CD4-positive, alpha-beta T cell treated with Interleukin-21 for 1 hour (primary cell): ENCODE measurements at places on chromosomes 5 and 9.

DNA sequence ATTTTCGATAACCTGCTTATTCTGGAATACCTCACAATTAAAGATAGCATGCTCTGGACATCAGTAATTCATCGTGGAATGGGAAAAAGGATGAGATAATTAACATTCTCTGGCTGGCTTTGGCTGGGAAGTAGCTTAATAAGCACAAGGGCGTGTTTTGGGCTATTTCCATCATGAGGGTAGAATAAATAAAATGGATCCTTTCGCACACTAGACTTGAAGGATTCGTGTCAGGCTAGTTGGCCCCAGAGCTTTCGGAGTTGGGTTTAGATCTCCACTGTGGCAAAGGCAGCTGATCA is 151.2 kb upstream of the ADRA1B start:
- DNase-seq = no peak

DNA sequence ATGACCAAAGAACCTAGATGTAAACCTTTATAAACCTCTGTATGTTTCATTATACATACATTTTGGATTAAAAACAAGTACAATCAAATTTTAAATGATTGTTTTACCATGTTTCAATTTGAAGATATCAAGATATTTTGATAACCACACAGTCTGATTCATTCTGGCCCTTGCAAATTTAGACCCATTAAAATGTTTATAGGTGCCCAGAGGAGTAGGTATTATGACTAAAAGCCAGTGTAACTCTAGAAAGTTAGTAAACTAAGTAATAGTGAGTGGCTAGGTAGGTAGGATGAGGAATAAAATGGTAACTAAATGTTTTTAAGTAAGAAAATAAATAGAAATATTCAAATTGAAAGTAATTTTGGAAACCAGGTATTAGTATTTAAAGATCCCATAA is 165.5 kb downstream of the PBX3 start:
- no peak for DNase-seq

GRCh38 chr9:73200694-73201452 is 49.2 kb downstream of the ANXA1 start:
- DNase-seq = peak; percentile 18

- no peak for DNase-seq
These were observed 16.0 kb upstream of the SLC9A3 start for GRCh38 chr5:540071-540905.

GRCh38 chr5:170238456-170239196 is 5.8 kb downstream of the C5orf58 start:
- DNase-seq = no peak

- peak; percentile 81 for DNase-seq
These were observed 46.6 kb upstream of the IPPK start for GRCh38 chr9:92716557-92716956.

GRCh38 chr5:6465831-6466790 is 17.5 kb downstream of the UBE2QL1 start:
- no peak for DNase-seq

GRCh38 chr5:87899721-87900131 is 368.9 kb downstream of the TMEM161B start:
- no peak for DNase-seq

DNA sequence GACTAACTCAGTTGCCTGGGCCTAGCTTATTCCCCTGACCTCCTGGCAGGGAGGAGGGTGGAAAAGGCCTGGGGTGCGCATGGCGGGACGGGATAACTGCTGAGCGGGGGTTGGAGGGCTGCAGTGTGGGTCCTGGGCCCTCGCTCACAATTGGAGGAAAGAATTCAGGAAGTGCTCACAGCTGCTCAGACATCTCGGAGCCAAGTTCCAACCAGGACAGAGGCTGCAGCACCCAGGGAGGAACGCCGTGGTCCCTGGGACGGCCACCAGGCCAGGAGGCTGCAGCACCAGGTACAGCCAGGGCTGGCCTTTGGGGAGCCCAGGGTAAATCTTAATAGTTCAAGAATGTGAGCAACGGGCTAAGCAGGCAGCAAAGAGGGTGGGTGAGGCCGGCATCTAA is at the start of gene SPAAR:
SPAAR (plus strand) TSS at position 217 of the 400 bp plus-strand sequence. CDS start 974 bp downstream, outside the sequence.
- DNase-seq = no peak

DNA sequence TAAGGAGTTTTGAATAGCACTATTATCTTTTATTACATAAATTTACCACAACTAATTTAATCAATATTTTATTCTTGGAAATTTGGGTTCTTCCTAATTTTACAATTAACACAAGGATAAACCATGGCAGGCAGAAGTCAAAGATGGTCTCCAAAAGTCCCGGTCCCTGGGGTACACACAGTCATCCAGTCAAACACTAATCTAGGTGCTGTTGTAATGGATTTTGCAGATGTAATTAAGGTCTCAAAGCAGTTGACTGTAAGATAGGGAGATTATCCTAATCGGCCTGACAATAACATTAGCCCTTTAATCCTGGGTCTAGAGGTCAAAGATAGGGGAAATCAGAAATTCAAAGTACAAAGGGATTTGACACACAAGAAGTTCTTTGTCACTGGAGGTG is 57.5 kb upstream of the HTR1A start:
- DNase-seq = no peak

GRCh38 chr5:127085371-127085770 is 12.1 kb upstream of the C5orf63 start:
- no peak for DNase-seq

- no peak for DNase-seq
These were observed 438 bp upstream of the LAMC3 start for GRCh38 chr9:131008563-131008908.

GRCh38 chr5:115579747-115580173 is 22.5 kb downstream of the TICAM2 start:
- no peak for DNase-seq

GRCh38 chr9:133109931-133110650 is 10.9 kb downstream of the RALGDS start:
- DNase-seq = no peak

DNA sequence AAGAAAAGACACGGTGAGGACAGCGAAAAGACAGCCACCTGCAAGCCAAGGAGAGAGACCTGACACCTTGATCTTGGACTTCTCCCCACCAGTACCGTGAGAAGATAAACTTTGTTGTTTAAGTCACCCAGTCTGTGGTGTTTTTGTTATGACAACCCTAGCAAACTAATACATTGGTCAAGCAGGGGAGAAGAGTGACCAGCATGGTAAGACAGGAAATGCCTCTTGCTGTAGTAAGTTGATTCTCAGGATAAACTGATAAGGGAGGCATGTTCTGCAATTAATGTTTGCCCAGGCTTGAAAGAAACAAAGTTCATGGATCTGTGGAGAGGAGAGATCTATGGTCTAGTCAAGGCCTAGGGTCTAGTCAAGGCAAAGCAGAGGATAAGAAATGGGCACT is 801.2 kb downstream of the MAT2B start:
- DNase-seq = no peak

GRCh38 chr5:69010476-69010875 is 83.3 kb upstream of the SLC30A5 start:
- DNase-seq = no peak

- no peak for DNase-seq
These were observed 113.8 kb downstream of the RPS23 start for GRCh38 chr5:82164176-82164976.

DNA sequence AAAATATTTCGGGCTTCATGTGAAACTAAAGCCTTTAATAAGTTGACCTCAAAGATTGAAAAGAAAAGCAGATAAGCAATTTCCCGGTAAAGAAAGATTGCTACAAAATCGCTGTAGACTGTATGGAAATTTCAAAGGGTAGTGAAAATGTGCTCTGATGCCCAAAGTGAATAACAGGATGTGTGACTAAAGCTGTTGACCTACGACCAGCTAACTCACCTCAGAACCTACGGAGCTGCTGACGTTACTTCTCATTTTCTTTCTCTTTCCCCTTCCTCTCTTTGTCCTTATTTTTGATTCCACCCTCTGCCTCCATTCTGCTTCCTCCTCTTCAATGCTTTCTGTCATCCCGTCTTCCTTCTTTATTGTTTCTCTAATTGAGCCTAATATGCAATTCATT is 103.2 kb downstream of the PDE4D start:
- DNase-seq = peak; percentile 16

- DNase-seq = peak; percentile 82
These were observed 134.4 kb downstream of the ERCC6L2 start for GRCh38 chr9:96009690-96010472.

DNA sequence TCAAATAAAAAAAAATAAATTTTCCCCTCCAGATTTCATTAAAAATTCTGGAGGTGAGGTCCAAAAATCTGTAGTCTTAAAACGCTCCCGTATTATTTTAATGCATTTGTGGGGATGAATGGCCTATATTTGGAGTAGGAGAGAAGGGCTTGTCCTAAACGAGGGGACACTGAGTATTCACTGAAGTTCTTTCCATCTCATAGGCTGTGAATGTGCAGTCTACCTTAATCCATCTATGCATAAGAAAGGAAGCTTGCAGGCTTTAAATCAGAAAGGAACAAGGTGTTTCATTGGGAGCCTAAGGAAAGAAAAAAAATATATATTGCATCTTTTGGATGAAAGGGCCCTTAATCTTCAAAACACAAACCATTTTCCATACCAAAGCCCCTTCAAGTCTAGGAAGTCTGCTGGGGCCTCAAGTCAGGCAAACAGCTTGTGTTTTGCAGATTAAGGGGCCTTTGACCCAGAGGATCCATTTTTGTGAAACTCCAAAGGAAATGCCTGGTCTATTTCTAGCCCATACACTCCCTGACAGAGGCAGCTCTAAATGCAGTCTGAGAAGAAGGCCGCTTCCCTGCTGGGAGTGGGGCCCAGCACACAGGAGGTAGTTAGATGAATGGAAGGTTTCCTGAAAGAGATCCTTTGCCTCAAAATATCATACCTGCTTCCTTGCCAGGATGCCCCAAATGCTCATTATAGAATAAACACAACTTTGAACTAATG is 35.6 kb downstream of the BRINP1 start:
- DNase-seq = no peak

GRCh38 chr9:105171589-105171988 is 72.9 kb upstream of the SLC44A1 start:
- no peak for DNase-seq

- DNase-seq = no peak
These were observed 5.7 kb upstream of the ASB6 start for GRCh38 chr9:129647635-129648034.

DNA sequence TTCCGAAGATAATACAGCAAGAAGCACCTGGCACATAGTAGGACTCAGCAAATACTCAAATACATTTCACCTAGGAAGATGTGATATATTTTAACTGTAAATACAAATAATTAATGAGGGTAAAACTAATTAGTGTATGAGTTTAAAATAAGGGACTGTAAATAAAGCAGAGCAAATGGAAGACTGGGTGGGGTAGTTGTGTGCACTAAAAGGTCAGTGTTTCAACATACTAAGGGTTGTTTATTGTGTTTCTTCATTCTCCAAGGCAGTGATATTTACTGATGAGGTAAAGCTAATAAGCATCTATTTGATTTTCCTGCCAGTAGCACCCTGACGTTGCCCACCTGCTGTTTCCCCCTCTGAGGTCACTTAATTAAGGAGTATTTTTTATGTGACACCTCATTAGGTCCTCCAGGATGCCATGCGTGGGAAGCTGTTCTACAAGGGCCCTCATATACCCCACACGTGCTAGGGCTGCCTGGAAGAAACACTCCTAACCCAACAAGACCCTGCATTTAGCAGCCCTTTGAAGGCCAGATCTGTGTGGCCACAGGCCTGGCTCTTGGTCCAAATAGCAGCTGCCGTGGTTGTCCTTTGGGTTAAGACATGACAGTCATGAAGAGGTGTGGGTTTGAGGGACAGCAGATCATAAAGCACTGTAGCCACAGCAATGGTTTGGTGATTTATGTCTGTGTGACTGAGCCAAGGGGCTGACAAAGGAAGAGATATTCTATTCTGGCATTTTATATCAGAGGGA is 97.5 kb upstream of the RPS23 start:
- DNase-seq = no peak

DNA sequence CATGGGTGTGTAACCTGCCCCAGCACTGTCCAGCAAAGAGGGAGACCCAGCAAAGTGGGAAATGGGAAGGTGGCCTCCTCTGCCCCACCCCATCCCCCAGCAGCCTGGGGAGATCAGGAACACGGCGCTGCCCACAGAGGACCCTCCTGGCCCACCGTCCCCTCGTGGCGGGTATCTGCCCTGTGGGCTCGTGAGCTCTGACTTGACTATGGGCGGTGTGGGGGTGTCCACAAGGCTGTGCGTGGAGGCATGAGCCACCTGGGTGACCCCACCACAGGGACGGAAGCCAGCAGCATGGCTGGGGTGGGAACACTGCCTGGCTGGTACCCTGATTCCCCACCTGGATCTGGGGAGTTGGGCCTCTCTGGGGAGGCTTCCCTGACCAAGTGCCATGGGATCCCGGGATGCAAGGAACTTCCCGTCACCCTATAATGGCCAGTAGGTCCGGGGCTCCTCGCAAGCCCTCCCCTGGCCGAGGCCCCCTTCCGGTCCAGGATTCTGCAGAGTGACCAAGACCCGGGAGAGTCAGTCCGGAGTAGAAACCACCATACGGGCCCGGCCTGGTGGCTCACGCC is 29.3 kb upstream of the SLC6A19 start:
- no peak for DNase-seq

GRCh38 chr5:173742432-173742816 is 126.0 kb upstream of the BOD1 start:
- DNase-seq = no peak

GRCh38 chr5:150577378-150578139 is 62.9 kb upstream of the SYNPO start:
- no peak for DNase-seq

GRCh38 chr5:133423011-133423617 is 189.2 kb downstream of the FSTL4 start:
- DNase-seq = no peak

DNA sequence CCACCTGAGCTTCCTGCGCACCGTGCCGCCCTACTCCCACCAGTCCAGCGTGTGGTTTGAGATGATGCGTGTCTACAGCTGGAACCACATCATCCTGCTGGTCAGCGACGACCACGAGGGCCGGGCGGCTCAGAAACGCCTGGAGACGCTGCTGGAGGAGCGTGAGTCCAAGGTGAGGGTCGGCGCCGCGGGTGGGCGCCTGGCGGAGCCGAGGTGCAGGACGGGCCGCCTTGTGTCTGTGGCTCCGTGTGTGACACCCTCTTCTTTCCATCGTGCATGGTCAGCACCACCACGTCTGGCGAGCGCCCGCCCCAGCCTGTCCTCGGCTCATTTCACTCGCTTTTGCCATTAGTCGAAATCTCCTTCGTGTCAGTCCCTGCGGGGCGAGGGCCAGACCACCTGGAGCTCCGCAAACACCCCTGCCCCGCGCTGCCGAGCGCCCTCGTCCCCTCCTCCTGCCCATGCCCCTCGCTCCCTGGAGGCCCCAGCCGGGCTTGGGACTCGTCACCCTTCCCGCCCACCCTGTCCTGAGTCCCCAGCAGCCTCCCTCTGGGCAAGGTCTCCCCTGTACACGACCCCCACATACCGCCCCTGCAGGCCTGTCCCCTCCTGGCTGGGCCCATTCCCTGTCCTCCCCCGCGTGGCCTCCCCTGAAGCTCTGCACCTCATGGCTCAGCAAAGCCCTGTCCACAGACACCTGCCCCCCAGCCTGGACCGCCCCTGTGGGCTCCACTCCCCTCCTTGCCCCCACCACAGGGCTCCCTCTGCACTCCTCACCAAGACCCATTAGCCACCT is 7.0 kb downstream of the GRIN1 start:
- no peak for DNase-seq
